ENCODE measurements at places on chromosomes 2 and 18.

DNA sequence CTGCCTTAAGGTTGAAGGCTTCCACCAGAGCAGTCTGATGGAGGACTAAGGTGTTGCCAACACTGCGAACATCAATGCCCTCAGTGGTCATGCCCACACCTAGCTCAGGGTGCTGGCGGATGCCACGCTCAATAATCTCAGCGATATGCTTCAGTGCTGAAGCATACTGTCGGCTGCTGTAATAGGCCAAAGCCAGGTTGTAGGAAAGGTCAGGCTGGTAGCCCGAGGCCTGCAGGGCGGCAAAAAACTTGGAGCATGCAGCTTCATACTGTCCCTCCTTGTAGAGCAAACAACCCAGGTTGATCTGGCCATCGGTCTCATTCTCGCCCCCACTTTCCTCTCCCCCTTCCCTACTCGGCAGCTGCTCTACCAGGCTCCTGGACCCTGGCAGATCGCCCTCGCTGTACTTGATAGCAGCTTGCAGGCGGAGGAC, 159.4 kb downstream of the AGPS start:
- no peak for DNase-seq

- no peak for DNase-seq
Measured at GRCh38 chr2:127597984-127598380, 48.0 kb upstream of the GPR17 start.

DNA sequence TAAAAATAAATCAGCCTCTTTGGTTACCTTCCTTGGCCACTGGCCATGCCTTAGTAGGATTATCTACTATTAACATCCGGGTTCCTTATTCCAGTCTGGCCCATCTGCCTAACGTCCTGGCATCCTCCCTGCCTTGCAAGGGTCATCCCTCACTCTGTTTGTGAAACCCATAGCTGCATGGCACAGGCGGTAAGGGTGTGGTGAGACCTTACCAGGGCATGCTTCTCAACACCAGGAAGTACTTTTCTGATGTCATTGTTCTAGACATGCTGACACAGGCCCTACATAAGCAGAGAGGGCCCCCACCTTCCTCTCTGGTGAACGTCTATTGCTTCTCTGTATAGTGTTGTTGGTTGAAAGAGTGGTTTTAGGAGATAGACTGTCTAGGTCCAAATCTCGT, 296.8 kb upstream of the SPRED2 start:
- DNase-seq = no peak

DNA sequence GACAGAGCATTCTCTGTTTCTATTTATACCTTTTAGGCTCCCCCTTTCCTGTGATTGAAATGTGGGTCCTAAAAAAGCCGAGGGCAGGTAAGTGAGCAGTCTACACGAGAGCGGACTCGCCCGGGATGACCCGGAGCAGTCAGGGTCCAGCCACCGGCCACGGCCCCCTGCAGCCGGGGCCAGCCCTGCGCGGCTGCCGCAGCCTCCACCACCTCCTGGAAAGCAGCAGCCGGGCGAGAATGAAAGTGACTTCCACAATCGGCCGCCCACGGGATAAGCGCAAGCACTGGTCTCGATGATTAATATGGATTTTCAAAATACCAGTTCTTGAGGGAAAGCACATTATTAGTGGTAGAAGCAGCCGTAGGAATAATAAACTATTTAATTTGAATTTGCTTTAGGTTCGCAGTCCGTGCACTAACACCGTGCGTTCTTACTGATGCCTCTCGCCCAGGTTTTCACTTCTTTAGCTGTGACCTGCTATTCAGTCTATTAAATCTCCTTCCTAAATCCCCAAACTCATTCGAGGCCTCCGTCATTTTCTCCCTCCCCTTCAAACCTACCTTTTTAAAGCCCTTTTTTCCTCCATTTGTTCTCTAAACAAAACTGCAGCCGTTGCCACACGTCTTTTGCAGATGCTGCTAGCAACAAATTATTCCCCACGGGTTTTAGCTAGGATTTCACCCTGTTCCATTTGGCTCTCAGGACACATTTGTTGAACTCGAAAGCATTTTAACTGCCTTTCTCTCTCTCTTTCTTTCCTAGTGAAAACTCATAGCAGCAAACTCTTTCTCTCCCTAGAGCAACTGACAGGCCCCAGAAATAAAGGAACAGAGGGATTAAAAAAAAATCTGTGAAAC, 1015.1 kb upstream of the PIK3C3 start:
- DNase-seq = no peak

DNA sequence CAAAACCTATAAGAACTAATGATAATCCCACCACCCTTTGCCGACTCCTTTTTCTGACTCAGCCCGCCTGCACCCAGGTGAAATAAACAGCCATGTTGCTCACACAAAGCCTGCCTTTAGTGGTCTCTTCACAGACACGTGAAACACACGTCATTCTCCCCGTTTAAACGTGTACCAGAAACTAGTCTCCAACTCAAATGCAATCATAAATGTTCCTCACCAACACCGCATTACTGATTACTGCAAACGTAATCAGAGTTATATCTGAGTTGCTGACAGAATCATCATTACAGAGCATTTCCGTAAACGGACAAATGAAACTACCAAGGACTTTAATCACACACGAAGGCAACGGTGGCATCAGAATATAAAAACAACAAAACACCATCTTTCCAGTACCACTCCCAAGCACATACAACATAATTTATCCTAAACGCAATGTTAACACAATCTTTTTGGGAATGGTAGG, 1.9 kb downstream of the CLK1 start:
- DNase-seq = no peak

DNA sequence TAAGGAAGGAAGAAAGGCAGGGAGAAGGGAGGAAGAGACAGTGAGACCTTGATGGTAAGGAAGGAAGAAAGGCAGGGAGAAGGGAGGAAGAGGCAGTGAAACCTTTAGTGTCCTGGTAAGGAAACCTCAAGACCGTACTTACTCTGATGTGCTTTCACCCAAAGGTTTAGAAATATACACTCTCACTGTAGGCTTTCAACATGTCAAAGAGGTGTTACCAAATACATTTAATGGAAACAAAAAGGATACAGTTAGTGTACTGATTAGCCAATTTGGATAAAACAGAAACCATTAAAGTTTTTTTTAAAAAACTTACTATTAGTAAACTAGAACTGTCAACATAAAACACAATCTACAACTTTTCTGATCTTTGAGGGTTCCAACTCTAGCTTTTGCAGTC, 7.1 kb downstream of the FBXO15 start:
- DNase-seq = no peak

- no peak for DNase-seq
Measured at GRCh38 chr18:52845036-52845435, 505.0 kb downstream of the DCC start.

DNA sequence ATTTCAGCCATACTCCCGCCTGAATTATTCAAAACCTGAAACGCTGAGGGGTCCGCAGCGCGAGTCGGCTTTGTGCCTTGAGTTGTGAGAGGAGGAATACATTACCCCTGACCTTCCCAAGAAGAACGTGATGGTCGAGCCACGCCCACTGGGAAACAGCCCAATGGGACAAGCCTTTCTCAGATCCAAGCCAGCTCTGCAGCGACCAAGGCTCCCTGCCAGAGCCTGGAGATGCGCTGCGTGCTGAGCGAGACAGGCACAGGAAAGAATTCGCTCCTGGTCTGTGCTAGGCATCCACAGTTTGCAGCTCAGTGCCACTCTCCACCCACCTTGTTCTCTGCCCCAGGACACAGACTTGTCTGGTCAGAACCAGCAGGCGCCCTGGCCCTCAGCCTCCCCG, 74.1 kb upstream of the GLI2 start:
- peak; percentile 32 for DNase-seq

GRCh38 chr2:143182649-143183048, 53.4 kb downstream of the ARHGAP15 start:
- DNase-seq = no peak

GRCh38 chr18:67514901-67515540, 1.5 kb downstream of the DSEL start:
- no peak for DNase-seq

DNA sequence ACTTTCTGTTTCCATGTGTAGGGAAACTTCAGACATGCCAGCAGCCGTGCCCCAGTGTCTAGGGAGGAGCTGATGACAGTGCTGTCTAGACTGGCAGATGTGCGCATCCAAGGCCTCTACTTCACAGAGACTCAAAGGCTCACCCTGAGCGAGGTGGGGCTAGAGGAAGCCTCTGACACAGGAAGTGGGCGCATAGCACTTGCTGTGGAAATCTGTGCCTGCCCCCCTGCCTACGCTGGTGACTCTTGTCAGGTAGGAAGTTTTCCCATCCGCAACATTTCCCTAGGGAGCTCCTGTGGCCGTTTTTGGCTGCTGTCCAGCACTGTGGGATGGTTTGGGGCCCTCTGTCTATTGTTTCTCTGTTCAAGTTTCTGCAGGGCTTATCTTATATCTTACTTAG, 143.1 kb upstream of the TTC39C start:
- DNase-seq = no peak

DNA sequence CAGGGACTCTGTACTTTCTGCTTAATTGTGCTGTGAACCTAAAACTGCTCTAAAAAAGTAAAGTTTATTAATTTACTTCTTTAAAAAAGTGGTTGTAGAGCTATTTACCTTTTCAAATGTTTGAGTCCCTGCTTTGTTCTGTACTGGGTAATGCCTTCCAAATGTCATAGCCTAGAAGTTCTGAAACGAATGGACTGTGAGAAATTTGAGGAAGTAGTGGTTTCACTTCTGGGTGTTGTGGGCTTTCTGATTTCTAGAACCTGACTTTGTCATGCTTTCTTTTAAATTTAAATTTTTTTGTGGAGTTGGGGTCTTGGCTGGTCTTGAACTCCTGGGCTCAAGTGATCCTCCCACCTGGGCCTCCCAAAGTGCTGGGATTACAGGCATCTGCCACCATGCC, 44.6 kb downstream of the SMAD4 start:
- DNase-seq = no peak

DNA sequence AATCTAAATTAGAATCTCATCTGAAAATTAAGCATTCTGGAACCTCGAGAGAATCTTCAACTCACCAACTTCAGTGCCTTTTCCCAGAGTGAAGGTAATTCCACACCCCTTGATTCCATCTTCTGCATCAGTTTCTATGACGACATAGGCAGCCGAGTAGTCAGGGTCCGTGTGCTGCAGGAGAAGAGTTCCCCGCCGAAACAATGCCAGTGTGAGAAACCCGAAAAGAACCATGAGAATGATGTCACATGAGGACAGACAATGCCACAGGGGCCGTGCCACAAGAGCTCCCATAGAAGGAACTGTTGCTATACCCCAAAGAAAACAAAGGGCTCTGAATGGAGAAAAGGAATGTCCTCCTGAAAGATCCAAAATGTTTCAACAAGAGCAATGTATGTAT, 6.0 kb downstream of the ENOSF1 start:
- DNase-seq = no peak

- DNase-seq = no peak
Measured at GRCh38 chr18:78751664-78752063, 228.0 kb upstream of the SALL3 start.

DNA sequence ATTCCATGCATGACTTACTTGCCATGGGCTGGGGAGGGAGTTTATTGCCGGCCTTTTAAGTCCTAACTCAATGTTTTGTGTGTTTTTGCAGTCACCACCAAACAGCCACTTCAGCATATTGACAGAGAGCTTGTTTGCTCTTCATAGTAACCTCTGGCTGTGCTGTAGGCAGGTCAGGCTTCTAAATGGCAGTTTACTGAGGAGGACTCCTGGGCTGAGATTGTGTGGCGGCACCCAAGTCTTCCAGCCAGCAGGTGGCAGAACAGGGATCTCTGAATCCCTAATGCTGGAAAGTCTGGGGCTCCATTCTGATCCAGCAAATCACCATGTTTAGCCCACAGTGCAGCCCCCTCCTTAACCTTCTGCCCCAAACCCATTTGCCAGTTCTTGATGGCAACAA, 121.2 kb downstream of the CAPN13 start:
- no peak for DNase-seq

All from amygdala (tissue), 56 donors.